AG04450 (cell line): ENCODE measurements at places on chromosomes 11 and 22.

DNA sequence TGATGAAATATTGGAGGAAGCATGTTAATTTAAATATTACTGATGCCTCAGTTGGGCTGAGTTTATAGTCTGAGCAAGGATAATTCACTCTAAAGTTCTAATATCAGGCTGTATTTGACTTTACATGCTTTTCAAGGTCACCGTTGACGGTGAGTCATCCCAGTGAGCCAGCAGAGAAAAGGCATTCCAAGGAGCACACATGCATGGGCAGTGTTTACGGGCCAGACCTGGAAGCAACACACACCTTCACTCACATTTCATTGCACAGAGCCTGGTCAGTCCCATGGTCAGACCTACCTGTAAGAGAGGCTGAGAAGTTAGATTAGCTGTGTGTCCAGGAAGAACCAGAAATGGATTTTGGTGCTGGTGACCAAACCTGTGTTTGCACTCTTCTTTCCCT is 53.5 kb downstream of the COMMD9 start:
- DNase-seq, result no peak

DNA sequence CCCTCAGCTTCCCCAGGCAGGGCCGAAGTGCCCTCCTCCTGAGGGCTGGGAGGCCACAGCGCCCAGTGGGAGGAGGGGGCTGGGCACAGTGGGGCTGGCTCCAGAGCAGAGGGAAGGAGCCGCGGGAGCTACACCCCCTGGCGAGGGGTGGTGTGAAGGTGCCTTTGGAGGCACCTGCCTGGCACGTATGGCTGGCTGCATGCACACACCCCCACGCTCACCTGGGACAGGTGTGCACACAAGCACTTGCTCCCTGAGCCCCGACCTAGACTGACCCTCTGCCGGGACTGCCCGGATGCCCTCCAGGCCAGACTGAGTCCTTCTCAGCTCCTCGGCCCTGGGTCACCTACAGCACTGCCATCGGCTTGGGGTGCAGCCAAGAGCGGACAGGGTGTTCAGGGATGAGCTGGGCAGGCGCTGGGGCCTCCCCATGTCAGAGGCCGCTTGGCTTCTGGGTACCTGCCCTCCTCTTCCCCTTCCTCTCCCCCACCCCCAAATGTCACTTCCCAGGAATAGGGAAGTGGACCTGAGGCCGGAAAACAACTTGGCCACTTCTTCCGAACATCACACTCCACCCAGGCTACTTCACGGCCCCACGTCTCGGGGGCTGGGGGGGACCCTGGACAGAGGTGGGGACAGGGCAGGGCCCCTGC is 7.4 kb upstream of the PIM3 start:
- no peak for DNase-seq

- DNase-seq, result peak; percentile 60
These were observed 177.9 kb downstream of the ETS1 start for GRCh38 chr11:128409476-128409875.

DNA sequence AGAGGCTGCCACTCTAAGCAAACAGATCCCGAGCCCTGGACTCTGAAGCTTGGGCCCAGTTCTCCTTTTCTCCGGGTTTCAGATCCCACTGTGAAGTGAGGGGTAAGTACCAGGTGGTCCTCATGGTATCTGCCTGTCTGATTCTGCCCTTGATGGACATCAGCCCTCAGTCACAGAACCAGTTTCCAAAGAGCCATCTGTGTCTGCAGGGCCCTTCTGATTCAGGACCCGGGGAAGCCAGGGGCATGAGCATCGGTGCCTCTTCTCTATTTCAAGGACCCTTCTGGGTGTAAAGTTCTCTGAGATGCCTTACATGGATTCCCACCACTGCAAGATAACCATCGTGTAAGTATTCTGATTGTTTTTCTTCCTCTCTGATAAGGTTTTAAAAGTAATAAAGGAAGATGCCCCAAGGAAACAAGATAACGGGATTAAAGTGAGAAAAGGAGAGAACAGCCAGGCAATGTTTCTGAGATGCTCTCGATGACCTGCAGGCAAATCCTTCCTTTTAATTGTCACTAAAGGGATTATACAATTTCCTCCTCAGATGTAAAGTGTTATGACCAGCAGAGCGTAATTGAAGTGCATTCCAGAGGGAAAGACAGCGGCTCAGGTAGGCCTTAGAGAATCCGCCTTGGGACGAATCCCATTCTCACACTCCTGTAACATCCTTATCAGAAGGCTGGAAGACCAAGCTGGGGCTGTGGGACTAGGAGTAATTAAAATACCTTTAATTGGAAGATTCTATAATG is 924.3 kb downstream of the TBC1D22A start:
- no peak for DNase-seq

GRCh38 chr11:92101920-92102319 is 122.7 kb upstream of the FAT3 start:
- DNase-seq, result no peak

- no peak for DNase-seq
These were observed 634.3 kb downstream of the OPCML start for GRCh38 chr11:132898021-132898420.

DNA sequence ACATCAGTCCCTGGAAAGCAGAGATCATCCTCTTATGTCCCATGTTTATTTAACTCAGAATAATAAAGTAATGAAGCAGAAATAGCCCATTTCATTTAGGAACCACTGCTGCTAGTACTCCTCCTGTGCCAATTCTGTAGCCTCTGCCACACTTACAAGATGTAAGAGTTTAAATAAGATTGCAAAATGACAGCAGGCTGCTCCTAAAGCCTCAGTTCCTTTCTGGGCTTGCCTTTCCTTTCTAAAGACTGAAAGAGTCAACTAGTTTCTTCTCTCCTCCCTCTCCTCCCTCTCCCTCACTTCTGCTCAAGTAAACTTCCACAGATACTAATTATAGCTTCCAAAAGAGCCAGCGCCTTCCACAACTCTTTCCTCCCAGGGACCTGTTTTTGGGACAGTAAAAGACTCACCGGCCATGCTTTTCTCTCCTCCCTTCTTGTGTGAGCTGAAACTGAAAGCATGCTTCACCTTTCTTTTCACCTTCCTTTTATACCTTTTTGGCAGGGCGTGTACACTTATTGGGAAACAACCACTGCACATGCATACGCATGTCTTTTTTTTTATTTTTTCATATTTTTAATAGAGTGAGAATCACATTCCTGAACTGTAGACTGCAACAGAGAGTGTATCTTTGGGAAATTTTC is 26.1 kb upstream of the CARD16 start:
- DNase-seq, result no peak

DNA sequence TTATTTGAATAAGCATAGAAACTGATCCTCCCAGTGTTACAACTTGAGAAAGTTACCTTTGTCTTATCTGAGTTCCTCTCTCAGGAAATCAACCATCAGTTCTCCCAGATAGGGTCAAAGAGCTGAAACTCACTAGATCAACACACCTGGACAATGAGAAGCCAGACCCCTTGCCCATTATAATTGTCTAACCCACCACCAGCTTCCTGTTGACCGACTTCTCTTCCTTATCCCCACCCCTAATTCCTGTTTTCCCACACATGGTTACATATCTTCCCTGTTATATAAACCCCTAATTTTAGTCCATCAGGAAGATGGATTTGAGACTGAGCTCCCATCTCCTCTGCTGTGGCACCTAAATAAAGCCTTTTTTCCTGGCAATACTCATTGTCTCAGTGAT is 6.9 kb downstream of the SLC5A4 start:
- no peak for DNase-seq

- no peak for DNase-seq
These were observed 202.9 kb downstream of the DBX1 start for GRCh38 chr11:19957294-19957943.

GRCh38 chr11:94673386-94673785 is 94.8 kb upstream of the AMOTL1 start:
- DNase-seq, result no peak

DNA sequence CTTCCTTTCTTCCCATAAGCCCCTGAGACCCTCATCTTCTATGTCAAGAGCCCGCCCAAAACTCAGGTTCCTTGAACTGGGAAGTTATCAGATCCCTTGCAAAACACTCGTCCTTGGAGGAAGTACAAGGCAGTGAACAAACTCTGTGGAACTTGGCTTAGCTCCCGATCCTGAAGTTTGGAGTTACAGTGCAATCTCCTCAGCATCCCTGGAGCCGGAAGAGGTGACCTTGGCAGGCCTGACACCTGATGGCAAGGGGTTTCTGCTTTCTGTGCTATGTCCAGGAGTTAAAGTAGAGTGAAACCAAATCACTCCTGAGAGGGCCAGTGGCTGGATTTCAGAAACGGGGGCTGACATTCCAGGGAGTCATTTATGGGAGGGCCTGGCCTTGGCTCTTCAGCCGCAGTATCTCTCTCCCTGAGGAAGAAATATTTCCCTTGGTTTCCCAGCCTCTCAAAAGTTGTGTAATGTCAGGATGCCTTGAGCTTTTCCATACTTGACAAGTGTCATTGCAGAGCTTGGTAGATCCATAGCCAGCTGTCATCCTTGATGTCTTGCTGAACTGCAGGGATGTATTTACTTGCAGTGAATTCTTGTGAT is 1.9 kb upstream of the GRAMD1B start:
- no peak for DNase-seq

- no peak for DNase-seq
These were observed 1.1 kb downstream of the ALDH3B2 start for GRCh38 chr11:67673358-67673757.

DNA sequence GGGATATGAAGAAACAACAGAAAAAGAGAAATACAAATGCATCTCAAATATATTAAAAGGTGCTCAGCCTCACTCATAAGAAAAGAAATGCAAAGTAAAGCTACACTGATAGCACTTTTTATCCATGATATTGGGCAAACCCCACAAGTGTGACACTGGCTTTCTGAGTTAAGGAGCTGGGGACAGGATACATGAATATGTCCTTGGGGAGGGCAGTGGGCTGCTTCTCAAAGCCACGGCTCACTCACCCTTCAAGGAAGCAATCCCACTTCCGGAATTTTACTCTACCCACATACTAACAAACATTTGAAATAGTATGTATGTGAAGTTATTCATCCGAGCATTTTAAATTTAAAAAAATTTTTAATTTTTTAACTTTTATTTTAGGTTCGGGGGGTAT is 41.1 kb upstream of the SLC22A12 start:
- no peak for DNase-seq

DNA sequence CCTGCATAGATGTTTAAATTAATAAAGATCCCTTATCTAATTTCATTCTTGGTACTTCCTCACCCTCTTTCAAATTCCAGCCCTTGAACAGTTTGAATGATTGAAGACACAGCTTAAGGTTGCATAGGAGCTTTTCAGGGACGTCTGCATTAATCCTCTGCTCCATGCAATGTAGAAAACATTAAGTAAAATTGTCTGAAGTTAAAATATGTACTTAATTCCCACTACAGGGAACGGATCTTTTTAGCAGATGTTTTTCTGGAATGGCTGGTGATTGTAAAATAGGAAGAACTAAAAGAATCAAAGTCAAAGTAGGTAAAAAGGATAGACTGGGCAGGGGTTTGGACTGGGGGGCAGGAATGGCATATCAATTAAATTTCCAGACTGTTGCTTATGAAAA is 58.9 kb downstream of the ABTB2 start:
- no peak for DNase-seq

DNA sequence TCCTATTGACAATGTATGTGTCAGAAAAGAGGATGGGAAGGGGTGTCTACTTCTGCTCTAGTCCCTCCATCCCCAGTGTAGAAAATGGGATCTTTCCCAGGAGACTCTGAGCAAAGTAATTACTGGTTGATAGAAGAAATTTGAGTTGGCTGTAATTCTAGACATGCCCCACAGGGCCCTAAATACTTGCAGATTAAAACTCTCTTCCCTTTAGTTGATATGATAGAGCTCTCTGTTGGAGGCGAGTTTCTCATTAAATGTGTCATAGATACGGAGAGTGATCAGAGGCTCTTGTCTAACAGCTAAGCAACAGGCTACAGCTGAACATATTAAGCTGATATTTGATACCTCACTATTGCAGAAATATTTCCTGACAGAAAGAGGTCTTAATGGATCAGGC is 32.9 kb downstream of the OR52E1 start:
- DNase-seq, result no peak

GRCh38 chr22:37046589-37046988 is 5.0 kb upstream of the KCTD17 start:
- DNase-seq, result no peak

- DNase-seq, result peak; percentile 20
These were observed 10.6 kb downstream of the LRRC51 start for GRCh38 chr11:72091292-72091691.

DNA sequence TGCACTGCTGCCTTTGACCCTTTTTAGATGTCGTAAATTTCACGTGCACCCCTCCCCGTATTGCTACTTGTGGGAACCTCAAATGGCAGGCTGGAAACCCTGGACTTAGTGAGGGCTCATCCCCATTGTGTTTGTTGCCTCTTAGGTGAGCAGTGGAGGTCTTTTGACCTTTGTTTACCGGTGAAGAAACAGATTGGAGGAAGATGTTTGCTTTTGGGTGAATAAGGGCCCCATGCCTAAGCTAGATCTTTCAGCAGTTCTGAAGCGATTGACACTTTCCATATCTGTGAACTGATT is 782 bp downstream of the SMARCB1 start:
- no peak for DNase-seq

DNA sequence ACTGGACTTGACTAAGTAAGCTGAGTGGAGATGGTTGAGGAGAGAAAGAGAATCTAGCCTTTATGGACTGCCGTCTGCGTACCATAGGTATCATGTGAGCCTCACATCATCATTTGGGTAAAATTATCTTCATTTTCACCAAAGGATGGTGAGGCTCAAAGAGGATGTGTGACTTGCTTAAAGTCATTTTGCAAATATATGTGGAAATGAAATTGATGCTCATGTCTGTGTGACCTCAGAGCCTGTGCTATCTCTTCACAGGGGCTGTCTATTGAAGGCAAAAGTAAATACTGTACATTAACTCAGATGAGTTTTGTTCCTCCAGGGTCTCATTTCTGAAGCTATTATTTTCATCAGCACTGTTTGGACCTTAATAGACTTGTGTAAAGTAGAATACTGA is 83.3 kb upstream of the ALKBH3 start:
- DNase-seq, result no peak

- no peak for DNase-seq
These were observed 9.7 kb upstream of the STK33 start for GRCh38 chr11:8603696-8604077.

- DNase-seq, result no peak
These were observed 790 bp upstream of the TMEM41B start for GRCh38 chr11:9315078-9315688.

DNA sequence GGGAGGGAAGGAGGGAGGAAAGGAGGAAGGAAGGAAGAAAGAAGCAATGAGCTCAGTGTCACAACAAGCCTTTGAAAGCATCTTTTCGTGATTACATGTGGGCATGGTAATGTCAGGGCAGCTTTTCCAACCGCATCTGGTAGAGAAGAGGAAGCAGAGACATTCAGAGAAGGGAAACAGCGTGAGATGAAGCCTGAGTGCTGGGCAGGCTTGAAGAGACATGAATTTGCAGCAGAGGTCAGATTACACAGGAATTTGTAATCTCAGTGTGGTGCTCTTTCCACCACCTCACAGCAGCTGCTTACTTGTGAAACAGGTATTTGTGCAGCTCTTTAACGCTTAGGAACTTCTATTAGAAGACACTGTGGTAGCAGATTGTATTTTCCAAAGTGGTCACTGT is 289.5 kb upstream of the C11orf87 start:
- no peak for DNase-seq

GRCh38 chr11:110763249-110764011 is 51.2 kb upstream of the ARHGAP20 start:
- peak; percentile 59 for DNase-seq
